ENCODE measurements at places on chromosomes 1 and 21. TPM values are rescaled to one million over a fixed set of nuclear protein-coding genes. Genes with fewer than 3 reads are reported as not detected.

CNKSR1 gene
- 1.1 TPM for total RNA-seq

LRRN2 gene
- not detected for total RNA-seq

S100A5 gene
- total RNA-seq = 4.4 TPM

PRKAA2 gene
- not detected for total RNA-seq

GRCh38 chr1:208149776-208150514 is 94.2 kb downstream of the PLXNA2 start:
- H3K4me3 ChIP-seq = no peak overlapping the region
- H3K27ac ChIP-seq = no peak overlapping the region
- DNase-seq = no peak
- H3K36me3 ChIP-seq = no peaks in the 10 kb centered on the region
- H3K4me1 ChIP-seq = no peaks in the 10 kb centered on the region

DNA sequence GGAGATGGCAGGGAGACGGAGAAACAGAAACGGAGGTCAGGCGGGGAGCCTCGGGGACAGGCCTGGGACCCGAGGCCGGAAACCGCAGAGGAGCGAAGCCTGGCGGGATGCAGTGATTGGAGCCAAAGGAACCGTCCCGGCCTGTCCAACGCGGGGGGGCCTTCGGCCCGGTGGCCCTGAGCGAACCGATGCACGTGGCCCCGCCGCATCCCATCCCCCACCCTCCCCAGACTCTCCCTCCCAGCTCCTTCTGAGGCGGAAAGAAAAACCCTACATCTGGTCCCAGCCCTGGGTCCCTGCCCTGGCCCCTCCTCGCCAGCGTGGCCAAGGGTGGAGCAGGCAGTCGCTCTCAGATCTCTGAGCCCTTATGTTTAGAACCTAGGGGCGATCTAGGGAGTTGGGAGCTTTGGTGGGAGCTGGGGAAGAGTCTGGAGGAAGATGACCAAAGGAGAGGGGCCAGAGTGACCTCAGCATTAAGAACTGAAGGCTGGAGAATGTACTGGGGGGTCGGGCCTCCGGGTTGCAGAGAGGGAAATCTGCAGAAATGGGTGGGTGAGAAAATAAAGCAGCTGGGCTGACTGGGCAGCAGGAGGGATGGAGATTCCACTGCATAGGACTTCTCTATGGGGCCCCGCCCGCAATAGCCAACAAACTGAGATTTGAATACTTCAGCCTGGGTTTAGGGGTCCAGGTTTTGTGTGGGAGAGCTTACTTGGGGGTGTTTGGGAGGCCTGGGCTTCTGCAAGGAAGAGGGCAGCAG is 1.5 kb upstream of the CRABP2 start:
- H3K36me3 ChIP-seq = no peaks in the 10 kb centered on the region
- peak overlapping the region; percentile 95 for H3K4me3 ChIP-seq
- H3K27me3 ChIP-seq = peaks cover 44% of the 10 kb centered on the region

S100A4 gene
- 96.1 TPM for total RNA-seq

TMEM269 gene
- 1.9 TPM for total RNA-seq

GRCh38 chr1:17581389-17582123 is 42.1 kb downstream of the ARHGEF10L start:
- no peak overlapping the region for H3K4me3 ChIP-seq
- H3K4me1 ChIP-seq = no peaks in the 10 kb centered on the region
- no peak overlapping the region for H3K27ac ChIP-seq
- H3K27me3 ChIP-seq = no peaks in the 10 kb centered on the region
- H3K36me3 ChIP-seq = no peaks in the 10 kb centered on the region
- DNase-seq = no peak

PLK3 gene
- total RNA-seq = 60.7 TPM

GRCh38 chr1:65065524-65066418 is 82.2 kb upstream of the AK4 start:
- H3K4me3 ChIP-seq = peak overlapping the region; percentile 93
- no peak for DNase-seq
- peaks cover 43% of the 10 kb centered on the region for H3K4me1 ChIP-seq
- H3K36me3 ChIP-seq = peaks cover 2% of the 10 kb centered on the region

DNA sequence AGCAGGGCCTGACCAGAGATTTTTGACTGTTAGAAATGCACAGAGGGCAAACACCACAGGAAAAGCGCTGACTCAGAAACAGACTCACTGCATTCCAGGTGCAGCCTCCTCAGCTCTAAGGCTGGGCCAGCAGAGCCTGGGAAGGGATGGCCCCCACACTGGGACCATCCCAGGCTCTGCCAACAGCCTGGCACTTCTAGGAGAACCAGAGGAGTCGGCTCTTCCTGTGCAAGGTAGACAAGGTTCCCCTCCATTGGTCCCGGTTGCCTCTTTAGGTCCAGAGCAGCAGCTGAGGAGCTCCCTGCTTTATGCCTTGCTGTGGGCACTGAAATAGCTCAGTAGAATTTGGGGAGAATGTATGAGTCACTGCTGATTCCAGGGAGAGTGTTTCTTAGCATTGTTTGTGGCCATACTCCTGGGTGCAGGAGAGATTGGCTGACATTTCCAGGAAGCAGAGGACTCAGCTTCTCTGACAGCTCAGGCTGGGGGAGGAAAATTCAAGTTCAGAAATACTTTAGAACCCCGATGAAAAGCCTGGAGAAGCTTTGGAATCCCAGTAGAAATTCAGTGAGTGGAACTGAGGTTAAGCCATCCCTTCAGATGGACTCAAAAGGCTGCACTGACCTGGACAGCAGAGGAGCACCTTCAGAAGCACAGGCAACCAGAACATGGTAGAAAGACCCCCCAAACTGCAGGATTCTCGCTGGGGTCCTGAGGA is 19.7 kb downstream of the PRAMEF1 start:
- H3K27ac ChIP-seq = no peak overlapping the region
- no peak overlapping the region for H3K4me3 ChIP-seq
- H3K36me3 ChIP-seq = no peaks in the 10 kb centered on the region
- peaks cover 19% of the 10 kb centered on the region for H3K27me3 ChIP-seq

Data from activated T-cell treated with anti-CD3 and anti-CD28 coated beads, Interleukin-2, amount 50 U/mL, for 72 hours (primary cell).